ENCODE measurements at places on chromosomes 2 and 18.

GRCh38 chr2:153072813-153073212 lies 354.4 kb downstream of the ARL6IP6 start:
- DNase-seq = no peak

GRCh38 chr2:216908300-216908699 lies 48.4 kb upstream of the TNP1 start:
- no peak for DNase-seq

- peak; percentile 73 for DNase-seq
These were observed 34.4 kb downstream of the ITGA6 start for GRCh38 chr2:172461591-172462372.

- DNase-seq = no peak
These were observed 117.9 kb downstream of the LRATD1 start for GRCh38 chr2:14750433-14750832.

DNA sequence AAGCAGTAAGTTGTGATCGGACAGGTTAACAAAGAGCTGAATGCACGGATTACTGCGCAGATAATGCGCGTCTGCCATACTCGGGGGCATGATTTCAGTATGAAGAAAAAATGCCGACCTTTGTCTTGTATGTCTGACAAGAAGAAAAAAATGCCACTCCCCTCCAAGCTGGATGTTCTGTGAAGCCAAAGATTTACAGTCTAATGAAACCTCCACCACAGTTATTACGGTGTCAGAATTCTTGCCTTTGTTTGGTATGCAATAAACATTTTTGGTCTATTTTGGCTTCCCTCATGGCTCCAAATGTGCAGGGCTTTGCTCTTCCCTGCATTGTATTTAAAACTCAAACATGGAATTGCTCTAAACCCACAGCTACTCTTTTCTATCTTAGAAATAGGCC lies 72.2 kb upstream of the THUMPD2 start:
- DNase-seq = no peak

DNA sequence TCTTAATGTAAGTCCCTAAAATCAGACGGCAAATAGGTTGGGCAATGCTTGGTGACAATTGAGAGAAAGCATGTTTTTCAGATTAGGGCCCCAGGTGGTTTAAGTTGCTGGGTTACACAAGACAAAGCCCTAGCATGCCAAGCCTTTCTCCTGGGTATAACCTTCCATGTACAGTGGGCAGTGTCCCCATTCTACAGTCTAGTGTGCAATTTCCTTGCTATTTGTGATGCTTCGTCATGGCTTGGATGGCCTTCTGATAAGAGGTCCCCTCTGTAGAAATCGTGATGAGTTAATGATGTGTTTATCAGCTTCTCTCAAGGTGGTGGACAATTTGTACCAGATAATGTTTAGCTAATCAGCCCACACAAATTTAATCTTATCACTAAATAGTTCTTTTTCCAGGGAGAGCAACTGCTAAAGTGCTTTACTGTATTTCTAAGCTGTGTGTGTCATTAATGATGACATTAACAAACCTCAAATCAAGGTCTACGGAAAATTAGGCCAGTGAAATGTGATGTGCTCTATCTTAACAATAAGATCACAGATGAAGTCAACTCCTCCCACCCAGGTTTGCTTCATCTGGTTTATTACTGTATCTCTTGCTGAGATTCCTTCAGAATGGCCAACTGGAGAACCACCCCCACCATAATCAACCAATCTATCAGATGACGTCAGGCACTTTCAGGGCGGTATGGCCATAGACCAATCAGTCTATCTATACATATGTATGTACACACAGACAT lies 61.7 kb downstream of the PLB1 start:
- no peak for DNase-seq

GRCh38 chr2:2586931-2587330 lies 255.9 kb upstream of the MYT1L start:
- no peak for DNase-seq

DNA sequence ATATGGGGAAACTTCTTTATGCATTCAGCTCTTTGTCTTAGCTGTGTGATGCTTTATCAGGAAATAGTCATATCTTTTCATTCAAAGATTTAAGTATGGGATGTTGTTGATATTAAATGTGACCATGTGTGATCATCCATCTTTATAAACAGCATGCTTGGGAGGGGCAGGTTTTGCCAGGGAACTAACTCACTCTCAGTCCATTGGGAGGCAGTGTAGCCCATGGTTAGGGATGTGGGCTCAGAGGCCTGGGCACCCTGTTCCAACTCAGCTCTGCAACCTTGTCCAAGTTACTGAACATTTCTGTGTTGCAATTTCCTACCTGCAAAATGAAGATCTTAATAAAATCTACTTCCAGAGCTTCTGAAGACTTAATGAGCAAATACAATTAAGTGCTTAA lies 92.0 kb upstream of the BCL2L11 start:
- DNase-seq = no peak
